ENCODE measurements at places on chromosomes 12 and 14. TPM values are rescaled to one million over a fixed set of nuclear protein-coding genes. Genes with fewer than 3 reads are reported as not detected.
A peak's percentile ranks its signal among the peaks of the same experiment; 100 is the strongest.

The SLC38A4 gene
- 0.09 TPM for total RNA-seq

DNA sequence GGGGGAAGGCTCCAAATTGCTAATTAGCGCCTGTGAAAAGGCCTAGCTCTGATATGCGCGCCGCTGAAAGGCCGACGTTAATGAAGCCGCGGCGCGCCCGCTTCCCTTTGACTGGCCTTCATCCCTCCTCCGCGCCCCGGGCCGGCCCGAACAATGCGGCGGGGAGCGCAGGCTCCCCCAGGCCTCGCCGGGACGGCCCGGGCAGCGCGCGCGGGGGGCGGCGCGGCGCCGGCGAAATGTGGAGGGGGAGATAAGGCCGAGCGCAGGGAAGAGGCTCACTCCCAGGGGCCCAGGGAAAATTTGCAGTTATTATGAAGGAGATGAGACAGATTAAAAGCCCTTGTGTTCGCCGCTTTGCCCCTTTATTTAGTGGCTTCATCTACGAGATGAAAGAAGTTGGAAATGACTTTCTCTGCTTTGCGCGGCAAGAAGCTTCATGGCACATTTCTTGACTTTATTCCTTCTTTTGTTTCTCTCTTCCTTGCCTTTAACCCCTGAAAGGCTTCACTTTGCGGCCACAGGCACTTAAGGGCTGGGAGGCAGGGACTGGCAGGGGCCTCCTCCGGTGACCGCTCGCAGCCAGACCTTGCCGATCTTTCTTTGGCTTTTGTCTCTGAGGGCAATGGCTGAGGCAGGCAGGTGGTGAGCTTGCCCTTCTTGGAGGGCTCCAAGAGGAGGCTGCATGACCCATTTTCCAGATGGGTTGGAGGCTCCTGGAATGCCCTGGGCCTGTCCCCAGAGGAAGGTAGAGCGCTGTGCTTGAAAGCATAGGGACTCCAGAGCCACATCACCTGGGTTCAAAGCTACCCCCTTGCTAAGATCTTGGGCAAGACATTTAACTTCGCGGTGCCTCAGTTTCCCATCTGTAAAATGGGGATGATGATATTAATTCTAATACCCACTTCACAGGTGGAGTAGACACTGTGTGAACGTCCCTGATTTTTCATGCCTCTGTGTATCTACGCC lies 12.7 kb upstream of the GPATCH2L start:
- no peak for DNase-seq

- no peak for DNase-seq
Observed at GRCh38 chr12:52581066-52581465, 7.4 kb upstream of the KRT74 start.

DNA sequence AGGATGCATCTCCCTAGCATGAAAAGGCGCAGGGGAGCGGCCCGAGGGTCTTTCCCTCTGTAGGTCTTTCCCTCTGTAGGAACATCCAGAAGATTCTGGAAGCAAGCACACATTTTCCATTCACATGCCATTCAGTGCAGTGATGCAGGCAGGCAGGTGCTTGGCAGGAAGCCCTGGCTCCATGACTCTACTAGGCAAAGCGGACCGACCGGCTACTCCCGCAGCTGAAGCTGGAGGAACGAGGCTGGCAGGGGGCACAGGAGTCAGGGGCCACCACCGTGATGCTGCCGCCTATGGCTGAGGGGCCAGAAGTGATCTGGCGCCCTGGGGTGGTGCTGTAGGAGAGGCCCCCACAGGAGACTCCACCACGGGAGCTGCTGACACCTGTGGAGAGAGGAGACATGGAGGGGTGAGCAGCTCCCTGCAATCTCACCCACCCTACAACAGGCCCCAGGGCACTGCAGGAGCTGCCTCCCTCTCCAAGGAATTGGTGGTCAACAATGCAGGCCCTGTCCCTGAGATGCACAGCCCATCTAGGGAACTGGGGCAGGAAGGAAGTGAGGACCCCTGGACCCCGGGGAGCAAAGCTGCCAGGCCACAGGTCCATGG lies 6.5 kb downstream of the KRT85 start:
- no peak for DNase-seq

The ASIC1 gene
- 10.5 TPM for total RNA-seq

GRCh38 chr14:56008150-56008549 lies 110.1 kb upstream of the PELI2 start:
- no peak for DNase-seq

The ANG gene
- total RNA-seq: 3.7 TPM

The DDX24 gene
- total RNA-seq: 94.7 TPM

- no peak for DNase-seq
Observed at GRCh38 chr14:100669468-100669867, 57.2 kb upstream of the DLK1 start.

DNA sequence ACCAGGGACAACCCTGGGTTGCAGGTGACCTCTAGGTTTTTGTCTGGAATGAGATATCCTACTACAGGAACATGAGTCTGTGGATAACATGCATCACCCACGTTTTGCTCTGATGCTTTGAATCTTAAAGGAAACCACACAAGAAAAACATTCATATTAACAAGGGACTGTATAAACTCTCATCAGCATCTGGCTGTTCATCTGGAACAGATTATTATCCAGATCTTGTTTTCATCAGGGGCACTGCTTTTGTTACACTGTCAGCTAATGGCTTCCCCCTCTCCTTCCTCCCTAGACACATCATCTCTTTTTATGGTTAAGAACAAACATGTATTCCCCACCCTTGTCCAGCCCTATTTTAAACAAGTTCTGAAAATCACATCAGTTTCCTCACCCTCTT lies 1095.7 kb downstream of the AACS start:
- DNase-seq: no peak

The GALNT16 gene
- 0.67 TPM for total RNA-seq

The ZDHHC22 gene
- total RNA-seq: not detected

The PRKAG1 gene
- 56.7 TPM for total RNA-seq

- DNase-seq: no peak
Observed at GRCh38 chr12:113469224-113469948, 2.3 kb downstream of the LHX5 start.

DNA sequence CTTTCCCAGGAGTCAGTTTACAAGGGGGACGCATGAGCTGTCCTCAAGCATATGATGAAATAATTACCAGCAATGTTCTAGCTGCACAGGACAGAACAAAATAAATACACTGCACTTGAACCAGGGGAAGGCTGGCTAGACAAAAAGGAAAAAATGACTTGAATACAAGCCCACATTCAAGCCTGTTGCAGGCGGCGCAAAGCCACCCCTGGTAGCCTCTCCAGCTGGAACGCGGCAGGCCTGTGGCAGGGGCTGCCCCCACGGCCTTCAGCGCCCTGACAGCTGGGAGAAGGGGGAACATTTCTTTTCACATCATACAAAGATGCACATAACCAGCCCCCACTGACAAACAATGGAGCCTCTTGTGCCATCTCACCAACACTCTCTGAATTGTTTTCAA lies 57.1 kb downstream of the TRAFD1 start:
- no peak for DNase-seq

DNA sequence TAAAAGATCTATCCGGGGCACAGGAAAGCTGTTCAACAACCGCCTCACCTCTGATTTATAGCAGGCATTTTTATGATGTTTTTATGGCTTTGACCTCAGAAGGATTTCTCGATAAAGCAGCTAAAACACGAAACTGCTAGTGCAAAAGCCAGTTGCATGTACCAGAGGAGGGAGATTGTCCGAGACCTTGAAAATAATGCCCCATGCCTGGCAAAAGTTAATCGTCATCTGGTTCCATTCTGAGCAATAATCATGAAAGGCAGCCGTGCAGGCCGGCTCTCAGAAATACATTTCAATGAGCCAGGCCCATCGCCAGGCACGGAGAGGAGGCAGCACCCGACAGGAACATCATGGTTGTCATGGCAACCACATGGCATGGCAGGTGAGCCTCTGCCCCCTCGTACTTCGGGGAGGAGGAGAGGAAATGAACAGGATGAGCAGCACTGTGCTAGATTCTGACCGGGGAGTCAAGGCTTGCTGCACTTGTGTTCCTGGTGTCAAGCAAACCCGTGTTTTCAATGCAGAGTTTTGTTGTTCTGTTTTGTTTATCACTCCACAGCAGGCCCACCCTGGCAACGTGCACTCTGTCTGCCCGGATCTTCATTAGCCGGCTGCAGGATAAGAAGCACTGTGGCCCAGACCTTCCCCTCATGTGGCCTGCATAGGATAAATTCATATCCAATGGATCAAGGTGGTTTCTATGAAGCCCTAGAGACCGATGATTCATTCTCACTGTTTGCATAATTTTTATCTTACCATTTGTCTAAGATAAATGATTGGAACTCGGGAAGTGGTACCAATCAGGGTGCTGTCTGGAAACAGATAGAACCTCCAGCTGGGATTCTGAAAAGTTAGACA lies 160.2 kb downstream of the RIMBP2 start:
- DNase-seq: no peak

DNA sequence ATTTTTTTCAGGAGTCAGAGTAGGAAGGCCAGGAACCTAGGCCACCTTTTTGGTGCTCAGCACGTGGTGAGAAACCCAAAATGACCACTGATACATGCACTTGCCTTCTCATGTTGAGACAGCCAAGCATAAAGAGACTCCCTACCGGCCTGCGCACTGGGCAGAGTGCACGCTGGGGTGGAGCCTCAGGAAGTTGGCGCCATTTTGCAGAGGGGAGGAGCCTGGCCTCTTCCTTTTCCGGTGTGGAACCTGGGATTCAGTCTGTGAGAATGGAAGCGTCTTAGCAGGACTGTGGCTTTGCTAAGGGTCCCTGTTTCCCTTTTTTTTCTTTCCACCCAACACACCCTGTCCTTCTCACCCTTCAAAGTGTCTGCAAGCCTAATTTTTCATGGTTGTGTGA lies 62.9 kb upstream of the RTRAF start:
- no peak for DNase-seq

GRCh38 chr12:119914666-119915065 lies 37.5 kb upstream of the CIT start:
- DNase-seq: no peak

DNA sequence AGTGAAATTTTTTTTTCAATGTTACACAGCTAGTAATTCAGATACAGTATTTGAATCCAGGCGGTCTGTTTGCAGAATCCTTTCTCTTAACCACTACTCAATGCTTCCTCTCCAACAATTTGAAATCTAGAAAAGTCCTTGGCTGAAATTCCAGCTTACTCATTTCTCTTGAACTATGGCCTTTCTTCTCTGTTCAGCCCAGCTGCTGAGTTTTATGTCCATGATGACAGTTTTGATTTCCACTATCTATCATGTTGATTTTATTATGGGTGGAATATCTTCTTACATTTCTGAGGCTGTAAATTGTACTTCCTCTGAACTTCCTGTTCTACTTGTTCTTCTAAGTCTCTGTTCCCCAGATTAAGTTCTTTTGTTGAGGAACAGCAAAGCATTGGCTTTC lies 315.3 kb downstream of the DIO2 start:
- DNase-seq: no peak

DNA sequence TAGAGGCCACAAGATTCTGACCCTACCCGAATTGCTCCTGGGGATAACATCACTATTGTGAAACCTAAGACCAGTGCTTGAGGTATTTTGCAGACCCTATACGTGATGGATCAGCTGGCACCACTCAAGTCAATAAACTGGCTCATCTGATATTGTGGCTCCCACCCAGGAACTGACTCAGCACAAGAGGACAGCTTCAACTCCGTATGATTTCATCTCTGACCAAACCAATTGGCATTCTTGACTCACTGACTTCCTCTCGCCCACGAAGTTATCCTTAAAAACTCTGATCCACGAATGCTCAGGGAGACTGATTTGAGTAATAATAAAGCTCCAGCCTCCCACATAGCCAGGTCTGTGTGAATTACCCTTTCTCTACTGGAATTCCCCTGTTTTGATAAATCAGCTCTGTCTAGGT lies 1036.1 kb upstream of the TMEM132C start:
- DNase-seq: peak; percentile 99

GRCh38 chr12:96236221-96236822 lies 42.1 kb downstream of the ELK3 start:
- DNase-seq: peak; percentile 68

Measured in mammary epithelial cell (primary cell).